ENCODE measurements at places on chromosomes 16 and 17.

DNA sequence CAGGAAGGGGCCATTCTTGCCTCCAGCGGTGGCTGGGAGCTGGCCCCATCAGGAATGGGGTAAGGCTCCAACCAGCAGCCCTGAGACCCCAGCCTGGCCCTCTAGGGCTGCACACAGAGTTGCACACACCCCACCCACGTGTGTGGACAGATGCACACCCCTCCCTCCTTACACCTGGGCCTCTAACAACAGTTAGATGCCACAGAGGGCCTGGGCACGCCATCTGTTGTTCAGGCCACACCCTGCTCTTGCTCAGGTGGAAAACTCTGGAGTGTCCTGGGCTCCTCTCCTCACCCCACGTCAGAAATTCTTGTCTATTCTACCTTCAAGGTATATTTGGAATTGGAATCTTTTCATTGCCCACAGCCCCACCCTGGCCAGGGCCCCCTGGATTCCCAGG, 13.3 kb upstream of the RAI1 start:
- no peak for DNase-seq

GRCh38 chr17:61474235-61474927, 22.2 kb downstream of the TBX4 start:
- no peak for DNase-seq

GRCh38 chr17:79800325-79801155, 3.7 kb upstream of the CBX8 start:
- no peak for DNase-seq

DNA sequence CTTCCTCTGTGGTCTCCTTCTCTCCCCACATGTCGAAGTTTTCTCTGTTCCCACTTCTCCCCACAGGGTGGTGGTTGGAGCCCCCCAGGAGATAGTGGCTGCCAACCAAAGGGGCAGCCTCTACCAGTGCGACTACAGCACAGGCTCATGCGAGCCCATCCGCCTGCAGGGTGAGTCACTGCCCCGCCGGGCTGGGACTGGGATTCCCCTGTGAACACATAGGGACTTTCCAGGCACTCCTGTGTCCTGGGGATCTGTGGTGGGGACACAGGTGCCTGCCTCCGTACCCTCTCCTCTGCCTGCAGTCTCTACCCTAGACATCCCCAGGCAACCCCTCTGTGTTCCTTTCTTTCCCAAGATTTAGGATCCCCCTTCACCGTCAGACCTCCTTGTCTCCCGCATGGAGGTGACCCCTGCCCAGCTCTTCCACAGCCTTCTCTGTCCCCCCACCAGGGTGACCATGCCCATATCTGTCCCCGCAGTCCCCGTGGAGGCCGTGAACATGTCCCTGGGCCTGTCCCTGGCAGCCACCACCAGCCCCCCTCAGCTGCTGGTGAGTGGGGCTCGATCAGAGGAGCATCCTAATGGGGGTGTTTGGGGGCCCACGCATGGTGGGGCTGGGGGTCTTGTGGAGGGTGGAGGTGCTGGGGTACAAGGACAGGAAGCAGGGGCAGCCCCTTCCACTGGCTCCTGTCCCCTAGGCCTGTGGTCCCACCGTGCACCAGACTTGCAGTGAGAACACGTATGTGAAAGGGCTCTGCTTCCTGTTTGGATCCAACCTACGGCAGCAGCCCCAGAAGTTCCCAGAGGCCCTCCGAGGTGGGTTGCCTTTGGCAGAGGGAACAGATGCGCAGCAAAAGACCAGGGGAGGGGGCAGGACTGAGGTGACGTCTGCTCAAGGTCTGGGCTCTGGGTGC, 5.8 kb downstream of the ITGAM start:
- peak; percentile 33 for DNase-seq

DNA sequence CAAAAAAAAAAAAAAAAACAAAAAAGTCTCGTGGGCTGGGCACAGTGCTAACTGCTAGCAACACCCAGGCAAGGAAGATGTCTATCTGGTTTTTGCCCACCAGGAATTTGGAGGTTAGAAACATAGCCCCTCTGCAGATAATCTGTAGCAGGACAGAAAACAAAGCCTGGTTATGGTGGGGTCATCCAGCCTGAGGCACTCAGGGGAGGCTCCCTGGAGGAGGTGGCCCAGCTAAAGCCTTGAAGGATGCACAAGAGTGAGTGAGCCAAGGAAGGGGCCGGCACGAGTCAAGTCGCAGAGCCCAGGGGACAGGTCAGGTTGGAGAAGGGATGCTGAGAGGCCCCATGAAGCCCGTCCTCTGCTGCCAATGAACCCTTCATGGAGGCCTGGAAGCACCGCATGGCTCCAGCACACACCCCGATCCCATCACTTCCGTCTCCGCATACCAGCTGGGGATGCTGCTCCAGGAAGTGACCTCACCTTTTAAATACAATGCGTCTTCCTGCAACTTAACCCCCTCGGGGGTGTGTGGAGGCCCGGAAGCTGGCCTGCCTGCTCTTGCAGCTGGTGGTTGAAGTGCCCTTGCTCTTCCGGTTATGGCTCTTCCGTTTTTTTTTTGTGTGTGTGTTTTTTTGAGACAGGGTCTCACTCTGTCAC, 86.5 kb downstream of the ENGASE start:
- no peak for DNase-seq

- peak; percentile 61 for DNase-seq
These were observed 414 bp downstream of the DUSP14 start for GRCh38 chr17:37490022-37490587.

- no peak for DNase-seq
These were observed 50.3 kb downstream of the FOXL1 start for GRCh38 chr16:86628614-86629013.

- DNase-seq, result no peak
These were observed 17.5 kb downstream of the ALKBH5 start for GRCh38 chr17:18201108-18201507.

- DNase-seq, result no peak
These were observed 305.2 kb downstream of the SEC14L1 start for GRCh38 chr17:77445760-77446532.

GRCh38 chr17:53088481-53088880, 734.2 kb upstream of the KIF2B start:
- no peak for DNase-seq

DNA sequence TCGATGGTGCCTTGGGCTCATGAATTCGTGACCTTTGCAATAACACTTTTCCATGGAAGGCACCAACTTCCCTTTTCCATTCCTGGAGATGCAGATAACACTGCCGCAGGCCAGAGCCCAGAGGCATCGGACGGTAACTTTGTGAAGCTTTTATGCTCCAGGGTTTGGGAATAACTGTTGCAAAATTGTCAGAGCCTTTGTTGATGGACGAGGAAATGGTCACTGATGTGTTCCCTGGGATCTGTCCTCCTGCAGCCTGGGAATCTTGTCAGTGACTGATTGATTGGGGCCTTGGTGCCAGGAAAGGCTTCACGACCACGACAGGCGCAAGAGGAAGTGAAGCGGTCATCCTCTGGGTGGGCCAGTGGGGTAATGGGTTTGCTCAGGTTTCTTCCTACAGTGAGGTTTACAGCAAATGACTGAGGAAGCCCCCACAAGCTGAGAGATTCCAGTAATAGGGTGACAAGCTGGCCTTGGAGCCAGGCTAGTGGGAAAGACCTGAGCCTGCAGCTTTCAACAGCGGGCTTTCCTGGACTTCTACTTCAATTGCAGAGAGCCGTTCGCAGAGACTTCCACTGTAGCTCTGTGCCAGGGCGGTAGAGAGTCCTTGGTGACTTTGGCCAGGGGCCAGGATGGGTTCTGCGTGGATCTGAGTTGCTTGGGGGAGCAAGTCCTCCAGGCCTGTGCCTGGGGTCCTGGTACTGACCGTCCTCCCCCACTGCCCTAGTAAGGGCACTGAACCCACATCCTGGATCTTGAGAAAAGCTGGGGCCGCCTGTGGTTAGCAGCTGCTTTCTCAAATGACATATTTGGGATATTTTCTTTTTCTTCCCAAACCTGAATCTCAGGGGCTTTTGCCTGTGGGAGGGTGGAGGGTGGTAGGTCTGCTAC, 37.6 kb downstream of the PGS1 start:
- DNase-seq, result no peak

DNA sequence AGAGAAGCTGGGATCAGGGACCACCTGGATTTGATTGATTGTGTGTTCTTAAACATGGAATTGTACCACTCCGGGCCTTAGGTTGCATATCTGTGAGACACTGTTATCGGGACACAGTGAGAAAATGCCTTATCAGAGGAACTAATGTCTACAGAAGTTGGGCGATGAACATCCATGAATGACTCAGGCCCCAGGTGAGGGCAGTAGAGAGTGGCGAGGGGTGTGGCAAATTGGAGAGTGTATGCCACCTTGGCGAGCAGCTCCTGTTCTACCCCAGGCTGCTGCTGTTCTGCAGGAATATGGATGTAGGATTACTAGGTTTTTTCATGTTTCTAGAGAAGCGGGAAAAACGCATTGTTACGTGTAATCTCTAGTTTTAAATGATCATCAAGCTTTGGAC, 38.8 kb downstream of the CLEC16A start:
- DNase-seq, result no peak

GRCh38 chr16:73154063-73154870, 106.3 kb upstream of the ZFHX3 start:
- no peak for DNase-seq

GRCh38 chr17:28944862-28945741, 6.2 kb downstream of the PHF12 start:
- DNase-seq, result no peak

Measured in activated T-cell treated with anti-CD3 and anti-CD28 coated beads for 1 hour (primary cell).